Activated CD4-positive, alpha-beta T cell treated with anti-CD3 and anti-CD28 coated beads for 48 hours (primary cell): ENCODE measurements at places on chromosomes 3 and 15.

DNA sequence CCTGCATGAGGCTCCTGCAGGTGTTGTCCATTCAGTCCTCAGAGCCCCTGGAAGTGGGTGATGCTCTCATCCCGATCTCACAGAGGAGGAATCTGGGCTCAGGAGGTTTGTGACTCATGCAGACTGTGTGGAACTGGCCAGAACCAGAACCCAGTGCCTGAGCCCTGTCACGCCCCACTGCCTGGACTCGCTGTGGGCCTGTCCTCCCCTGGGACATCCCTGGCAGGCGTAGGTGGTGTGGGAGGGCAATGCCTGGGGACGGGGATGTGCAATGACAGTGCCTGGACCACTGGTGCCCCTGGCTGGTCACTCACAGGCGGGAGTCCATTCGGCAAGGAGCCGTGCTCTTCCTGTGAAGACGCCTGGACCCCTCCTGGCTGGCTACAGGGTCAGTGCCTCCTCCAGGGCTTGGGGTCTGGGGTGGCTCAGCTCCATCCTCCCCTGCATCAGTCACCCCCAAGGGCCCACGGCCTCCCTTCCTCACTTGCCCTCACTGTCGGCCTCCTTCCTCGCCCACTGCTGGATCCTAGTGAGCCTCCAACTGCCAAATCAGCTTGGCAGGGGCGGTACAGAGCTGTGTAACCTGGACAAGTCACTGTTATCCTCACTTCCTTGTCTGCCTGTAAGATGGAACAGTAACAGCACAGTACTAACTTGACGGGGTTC is 14.9 kb downstream of the PSTPIP1 start:
- DNase-seq: no peak

DNA sequence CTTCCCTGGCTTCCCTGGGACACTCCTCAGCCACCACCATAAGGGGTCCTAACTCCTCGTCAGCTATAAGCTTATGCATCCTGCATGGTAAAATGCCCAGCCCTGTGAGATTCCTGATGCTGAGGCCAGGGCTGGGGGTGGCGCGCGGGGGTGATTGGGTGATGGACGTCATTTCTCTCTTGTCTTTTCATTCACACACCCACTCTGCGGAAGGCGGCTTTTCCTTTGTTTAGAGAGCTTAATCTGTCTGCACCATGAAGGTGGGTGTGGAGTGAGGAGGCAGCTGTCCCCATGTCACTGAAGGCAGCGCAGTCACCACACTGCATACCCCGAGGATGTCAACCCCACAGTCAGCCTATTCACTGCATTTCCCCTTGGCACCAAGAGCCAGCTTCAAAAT is 110.0 kb upstream of the NSMCE3 start:
- no peak for DNase-seq

- DNase-seq: no peak
Measured at GRCh38 chr3:120304616-120305015, 19.6 kb upstream of the GPR156 start.

- DNase-seq: no peak
Measured at GRCh38 chr15:66635006-66635405, 67.0 kb upstream of the SMAD6 start.

GRCh38 chr3:185934767-185935464 is 2.9 kb downstream of the TRA2B start:
- DNase-seq: no peak

DNA sequence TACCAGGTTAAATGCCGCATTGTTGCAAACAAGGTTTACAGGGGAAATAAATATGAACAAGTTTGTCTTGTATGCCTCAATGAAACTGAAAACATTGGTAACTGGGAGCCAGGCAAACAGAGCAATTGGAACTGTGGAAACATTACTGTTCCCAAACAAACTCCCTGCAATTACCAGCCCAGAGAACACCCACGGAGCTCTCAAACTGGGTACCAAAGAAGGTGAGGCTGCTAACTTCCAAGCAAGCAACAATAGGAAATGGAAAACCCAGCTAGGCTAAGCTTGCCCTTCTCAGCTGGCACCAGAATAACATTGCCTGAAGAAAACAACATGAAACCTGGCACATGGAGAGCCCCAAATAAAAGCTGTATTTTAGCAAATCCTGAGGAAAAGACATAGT is 218.9 kb upstream of the THRB start:
- DNase-seq: no peak
